ENCODE measurements at places on chromosomes 2 and 18. TPM values are rescaled to one million over a fixed set of nuclear protein-coding genes. Genes with fewer than 3 reads are reported as not detected.

GRCh38 chr2:178846458-178846802 is 39.2 kb upstream of the TTN start:
- no peak for DNase-seq

- no peak for DNase-seq
Observed at GRCh38 chr2:4357121-4357520, 653.7 kb downstream of the DCDC2C start.

DNA sequence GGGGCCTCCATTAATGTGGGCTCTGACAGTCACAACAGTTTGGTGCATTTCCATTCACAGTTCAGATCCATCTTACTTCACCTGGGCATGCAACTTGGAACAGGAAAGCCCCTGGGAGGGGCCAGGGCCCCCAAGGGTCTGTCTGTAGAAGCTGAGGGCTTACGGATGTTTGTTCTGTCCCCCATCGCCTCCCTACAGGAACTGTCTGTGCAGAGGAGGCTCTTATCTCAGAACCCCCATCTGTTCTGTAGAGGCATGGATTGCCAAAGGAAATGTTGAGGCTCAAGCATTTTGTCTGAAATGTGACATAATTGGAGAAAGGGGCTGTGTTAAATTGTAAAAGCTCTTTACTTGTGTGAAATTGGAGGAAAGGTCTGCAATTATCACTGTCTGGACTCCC is 334.3 kb downstream of the CLIP4 start:
- no peak for DNase-seq

DNA sequence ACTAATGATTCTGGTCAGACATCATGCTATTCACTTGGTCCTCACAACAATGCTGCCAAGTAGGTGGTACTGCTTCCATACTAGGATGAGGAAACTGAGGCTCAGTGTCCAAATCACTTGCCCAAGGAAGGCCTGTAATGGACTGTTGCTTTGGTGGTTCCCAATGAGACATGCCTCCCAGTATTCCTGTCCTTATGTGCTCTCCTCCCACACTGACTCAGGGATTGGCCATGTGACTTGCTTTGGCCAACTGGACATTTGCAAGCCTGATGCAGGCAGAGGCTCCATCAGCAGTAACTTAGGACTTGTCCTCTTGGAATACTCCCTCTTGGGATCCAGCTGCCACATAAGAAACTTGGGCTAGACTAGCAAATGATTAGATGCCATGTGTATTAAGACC is 3.0 kb downstream of the FBXO41 start:
- no peak for DNase-seq

- DNase-seq, result no peak
Observed at GRCh38 chr2:96146881-96147592, 1.8 kb upstream of the DUSP2 start.

GRCh38 chr2:218465987-218466633 is 47.2 kb downstream of the VIL1 start:
- no peak for DNase-seq

GRCh38 chr2:83081826-83082690 is 1377.0 kb downstream of the SUCLG1 start:
- DNase-seq, result no peak

DNA sequence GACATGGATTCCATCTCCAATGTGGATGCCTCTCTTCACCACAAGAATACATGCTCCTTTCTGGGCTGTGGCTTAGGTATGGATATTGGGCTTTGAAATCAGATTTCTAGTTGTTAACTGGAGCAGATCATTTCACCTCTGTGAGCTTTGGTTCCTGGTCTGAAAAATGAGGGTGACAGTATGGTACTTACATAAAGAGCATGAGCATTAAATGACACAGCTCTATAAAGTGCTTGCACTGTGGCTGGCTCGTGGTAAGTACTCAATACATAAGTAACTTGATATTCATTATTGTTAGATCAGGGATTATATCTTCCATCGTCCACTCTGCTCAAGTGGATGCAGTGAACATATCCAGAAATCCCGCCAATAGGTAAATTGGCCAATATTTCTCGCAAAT is 33.4 kb downstream of the ARHGAP25 start:
- no peak for DNase-seq

DNA sequence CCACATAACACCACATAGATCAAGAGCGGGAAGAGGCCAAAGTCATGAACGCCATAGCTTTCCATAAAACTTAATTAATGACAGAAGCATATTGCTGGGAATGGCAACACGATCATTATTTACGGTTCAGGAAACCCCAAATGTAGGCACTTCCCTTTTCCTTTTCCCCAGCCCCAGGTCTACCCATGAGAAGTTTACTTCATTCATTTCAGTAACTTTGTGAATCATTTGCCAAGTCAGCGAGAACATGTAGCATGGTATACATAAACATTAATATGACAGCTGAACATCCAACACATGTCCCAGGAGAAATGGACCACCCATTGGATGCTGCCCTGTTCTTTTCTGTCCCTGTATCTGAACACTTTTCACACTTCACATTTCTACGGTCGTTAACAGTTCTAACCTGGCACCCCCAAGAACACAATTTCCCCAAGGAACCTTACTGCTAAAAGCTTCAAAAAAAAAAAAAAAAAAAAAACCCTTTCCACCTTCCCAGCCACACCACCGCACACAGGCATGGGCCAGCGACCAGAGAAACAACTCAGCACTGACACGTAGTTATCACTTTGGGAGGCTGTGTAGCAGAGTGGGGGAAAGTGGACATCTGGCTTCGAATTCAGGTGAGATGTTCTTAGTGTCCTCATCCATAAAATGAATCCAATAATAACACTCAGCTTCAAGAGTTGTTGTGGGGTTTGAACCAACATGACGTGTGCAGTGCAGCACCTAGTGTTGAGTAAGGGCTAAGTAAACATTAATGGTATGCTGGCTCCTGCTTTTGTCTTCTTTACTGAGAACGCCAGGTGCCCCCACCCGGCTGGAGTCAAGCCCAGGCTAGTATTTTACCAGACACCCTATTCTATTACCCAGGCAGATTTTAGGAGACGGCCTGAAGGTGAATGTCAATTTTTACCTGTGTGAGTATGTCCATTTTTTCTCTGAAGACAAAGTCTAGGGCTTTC is 371.5 kb downstream of the LNPK start:
- DNase-seq, result no peak

DNA sequence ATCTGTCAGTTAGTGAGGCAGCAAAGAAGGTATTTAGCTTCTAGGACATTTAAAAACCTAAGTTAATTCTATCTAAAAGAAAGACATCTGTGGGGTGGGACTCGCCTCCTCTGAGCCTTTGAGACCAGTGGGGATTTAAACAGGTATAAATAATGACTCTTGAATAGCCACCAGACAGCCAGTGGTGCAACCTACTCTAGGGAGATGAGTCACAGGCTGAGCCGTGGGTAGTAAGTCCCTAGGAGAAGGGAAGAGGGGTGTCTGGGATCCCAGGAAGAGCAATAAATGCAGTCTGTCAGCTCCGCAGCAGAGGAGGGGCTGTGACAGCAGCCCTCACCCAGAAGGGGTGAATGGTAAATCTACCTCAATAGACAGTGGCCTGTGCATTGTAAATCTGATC is 43.1 kb upstream of the GALNT3 start:
- DNase-seq, result no peak

- DNase-seq, result no peak
Observed at GRCh38 chr2:231519975-231520555, 10.2 kb downstream of the NMUR1 start.

DNA sequence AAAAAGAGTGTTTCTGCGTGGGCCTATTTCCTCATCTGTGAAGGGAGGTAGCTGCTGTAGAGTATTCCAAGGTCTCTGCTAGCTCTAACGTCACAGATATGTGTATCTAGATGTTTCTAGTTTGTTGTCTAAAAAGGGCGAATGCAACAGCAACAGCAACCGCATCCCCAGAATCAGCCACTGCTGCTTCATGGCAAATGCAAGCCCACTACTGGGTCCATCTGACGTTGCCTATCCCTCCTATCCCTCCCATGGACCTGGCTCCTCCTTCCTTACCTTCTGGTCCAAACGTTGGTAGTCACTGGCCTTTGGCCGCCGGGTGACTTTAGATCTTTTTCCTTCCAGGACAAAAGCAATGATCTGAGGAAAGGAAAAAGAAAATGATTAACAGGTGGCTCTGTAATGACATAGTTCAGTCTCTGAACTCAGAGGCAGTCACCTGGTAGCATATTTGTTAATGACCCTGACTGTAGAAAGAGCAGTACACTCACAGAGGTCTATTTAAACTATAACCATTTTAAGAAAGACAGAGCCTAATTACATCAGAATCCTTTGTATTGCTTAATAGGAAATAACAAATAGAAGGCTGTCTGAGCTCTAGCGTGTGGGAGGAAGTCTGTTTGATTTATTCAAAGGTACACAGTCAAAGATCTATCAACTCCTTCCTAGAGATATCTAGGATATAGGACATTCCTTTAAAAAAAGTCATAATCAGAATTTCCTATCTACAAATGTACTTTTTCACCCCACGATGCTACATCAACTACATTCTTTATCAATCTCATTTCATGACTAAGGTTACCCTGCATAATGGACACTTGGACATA is 2.9 kb downstream of the TGOLN2 start:
- DNase-seq, result no peak

DNA sequence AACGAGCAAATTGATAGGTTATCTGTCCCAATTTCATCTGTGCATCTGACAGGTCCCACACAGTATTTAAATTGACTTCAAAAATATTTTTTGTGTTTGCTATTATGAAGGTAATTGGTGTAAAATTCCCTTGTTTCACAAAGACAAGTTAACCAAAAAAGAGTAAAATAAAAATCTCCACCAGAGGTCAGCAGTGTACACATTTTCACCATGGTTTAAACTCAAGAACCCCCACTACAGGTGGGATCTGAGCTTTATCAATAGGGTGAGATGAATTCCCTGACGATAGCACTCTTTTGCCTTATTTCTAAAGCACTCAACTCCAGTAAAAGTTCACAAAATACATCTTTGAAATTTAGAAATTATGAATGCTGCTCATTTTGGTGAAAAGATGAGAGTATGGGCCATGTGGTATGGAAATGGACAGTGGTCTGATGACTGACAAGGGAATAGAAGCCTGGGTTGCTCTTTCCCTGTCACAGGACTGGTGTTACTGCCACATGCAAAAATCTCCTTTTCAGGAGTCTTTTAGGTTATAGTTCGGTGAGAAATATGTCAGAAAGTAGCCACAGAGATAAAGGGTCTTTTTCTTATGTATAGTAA is 68.0 kb downstream of the SERPINB8 start:
- no peak for DNase-seq

GRCh38 chr2:29011418-29012060 is 30.4 kb downstream of the TOGARAM2 start:
- no peak for DNase-seq

DNA sequence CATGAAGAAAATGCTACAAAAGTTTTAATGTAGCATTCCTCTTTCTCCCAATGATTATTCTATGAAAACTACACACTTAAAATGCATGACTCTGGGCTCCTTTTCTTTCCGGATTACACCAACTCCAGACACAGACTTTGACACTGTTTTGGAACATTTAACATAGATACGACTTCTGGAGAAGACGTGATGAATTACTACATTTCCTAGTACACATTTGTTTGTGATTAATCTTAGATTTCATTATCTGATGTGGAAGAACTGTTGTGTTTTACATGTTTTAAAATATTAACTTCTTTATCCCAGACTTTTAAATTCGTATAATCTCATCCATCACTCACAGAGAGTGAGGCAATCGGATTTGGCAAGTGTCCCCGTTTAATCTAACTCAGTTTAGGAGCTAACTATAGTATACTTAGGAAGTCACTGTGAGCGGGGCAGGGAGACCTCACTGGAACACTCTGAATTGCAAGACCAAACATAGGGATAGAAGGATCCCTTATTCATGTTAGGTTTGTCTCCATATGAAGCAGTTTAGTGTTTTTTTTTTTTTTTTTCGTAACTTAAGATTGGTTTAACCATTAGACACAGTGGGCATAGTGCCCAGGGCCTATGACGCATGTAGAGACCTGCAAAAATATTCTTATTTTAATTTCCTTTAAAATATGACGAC is 66.7 kb downstream of the PDE1A start:
- DNase-seq, result no peak

GRCh38 chr2:153875801-153876466 is 4.2 kb downstream of the GALNT13 start:
- DNase-seq, result no peak

DNA sequence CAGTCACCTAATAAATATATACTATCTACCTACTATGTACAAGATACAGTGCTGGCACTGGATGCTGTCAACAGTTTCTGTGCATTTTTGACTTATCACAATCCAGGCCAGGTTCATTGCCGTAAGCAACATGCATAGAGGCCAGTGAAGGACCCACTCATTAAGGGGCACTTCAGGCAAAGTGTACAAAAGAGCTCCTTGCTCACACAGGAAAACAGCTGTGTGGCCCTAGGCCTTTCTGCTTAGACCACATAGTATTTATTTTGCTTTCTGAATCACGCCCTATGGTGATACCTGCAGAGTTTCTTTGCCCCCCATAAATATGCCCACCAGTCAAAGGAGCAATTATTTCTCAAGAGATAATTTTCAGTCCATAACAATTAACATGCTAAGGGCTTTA is 39.6 kb upstream of the STAT4 start:
- no peak for DNase-seq

The DNER gene
- 7.5 TPM for polyA plus RNA-seq

The CHST9 gene
- 0.03 TPM for polyA plus RNA-seq

The ADAM23 gene
- polyA plus RNA-seq, result 1.3 TPM

The FOXI3 gene
- 0.02 TPM for polyA plus RNA-seq

Data from keratinocyte (primary cell).